ENCODE measurements at places on chromosomes 5 and 9. TPM values are rescaled to one million over a fixed set of nuclear protein-coding genes. Genes with fewer than 3 reads are reported as not detected.
A peak's percentile ranks its signal among the peaks of the same experiment; 100 is the strongest.

DNA sequence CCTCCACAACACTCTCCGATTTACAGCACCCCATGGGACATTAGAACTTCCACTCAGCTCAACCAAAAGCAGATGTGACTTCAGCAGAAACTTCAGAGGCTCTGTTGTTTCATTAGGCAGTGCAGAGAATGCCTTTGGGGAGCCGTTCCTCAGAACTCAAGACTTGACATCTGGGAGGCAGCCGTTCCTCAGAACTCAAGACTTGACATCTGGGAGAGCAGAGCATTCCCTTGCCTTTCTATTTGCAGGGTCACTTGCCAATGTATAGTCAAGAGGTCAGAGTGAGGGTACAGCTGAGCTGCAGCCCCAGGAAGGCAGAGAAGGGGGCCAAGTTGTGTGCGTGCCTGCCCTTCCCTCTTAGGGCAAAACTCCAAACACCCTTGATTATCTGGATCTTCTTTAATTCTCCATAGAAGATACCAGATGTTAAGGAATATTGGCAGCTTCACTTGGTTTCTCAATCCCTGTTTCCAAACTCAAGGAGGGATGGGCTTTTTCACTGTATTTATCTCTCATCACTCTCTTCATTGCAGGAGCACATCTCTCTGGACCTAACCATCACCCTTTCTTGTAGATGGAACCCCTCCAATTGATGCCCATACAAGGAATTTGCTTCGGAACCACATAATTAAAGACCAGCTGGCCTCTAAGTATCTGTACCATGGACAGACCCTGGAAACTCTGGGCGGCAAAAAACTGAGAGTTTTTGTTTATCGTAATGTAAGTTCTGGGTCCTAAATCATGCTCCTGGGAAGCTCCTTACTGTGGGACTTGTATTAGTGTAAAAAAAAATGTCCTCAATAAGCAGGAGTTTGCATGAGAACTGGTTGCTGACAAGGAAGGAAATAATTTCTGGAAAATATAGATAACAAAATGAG, 25.6 kb downstream of the TGFBI start:
- peak; percentile 87 for DNase-seq

DNA sequence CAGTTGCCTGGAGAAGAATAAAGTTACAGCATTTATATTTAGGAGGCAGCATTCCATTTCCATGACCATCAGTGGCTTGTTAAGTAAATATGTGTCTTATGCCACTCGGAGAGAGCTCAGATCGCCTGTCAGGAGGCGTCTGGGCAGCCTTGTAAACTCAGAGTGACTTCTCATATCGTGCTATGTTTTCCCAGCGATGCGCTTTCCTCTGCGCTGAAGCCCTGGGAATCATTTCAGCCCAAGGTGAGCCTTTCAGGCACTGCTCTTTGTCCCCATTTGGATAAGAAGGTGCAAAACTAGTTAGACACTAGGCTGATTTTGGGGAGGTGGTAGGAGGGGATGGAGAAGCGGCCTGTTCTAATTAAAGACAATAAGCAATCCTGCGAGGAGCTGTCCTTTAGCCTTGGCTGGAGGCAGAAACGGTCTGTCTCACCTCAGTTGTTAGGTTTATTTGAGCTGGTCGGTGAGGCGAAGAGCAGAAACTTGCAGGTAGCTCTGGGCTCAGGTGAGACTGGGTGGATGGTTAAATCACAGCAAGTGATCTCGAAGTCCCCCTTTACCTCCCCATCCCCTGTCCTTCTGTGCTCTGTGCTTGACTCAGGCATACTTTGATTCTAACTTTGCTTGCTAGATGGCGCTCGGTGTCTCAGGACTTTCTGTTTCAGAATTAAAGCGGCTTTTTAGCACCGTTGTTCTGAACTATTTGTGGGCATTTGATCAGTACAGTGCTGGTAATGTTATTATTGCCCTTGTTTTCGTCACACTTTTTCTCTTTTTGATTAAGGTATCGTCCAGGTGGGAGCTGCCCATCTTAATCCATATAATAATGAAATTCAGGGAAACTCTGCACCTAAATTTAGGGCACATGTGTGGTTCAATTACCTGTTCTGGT, 24.6 kb downstream of the NR2F1 start:
- peak; percentile 81 for DNase-seq

- DNase-seq, result peak; percentile 71
These were observed 596 bp upstream of the ADAMTS6 start for GRCh38 chr5:65482296-65482735.

GRCh38 chr5:134145779-134146581, 30.8 kb downstream of the SKP1 start:
- peak; percentile 85 for DNase-seq

DNA sequence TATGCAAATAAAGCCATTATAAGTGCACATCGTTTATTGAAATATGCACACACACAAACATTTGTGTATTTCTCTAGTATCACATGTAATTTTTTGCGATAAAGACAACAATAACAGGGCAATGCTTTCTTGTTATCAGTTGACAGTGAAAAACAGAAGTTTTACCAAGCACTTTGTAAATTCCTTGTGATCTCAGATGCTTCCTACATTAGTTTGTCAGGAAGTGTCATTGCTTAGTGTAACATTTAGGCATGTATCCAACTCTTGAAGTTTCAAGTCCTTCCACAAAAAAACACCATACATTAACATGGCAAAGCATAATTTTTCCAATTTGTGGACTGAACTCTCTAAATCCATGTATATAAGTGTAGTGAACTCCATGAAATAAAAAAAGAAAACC, 46.4 kb downstream of the MOCS2 start:
- no peak for DNase-seq

IL9 gene
- not detected for total RNA-seq

FGFR4 gene
- total RNA-seq, result 130 TPM

CNOT6 gene
- 24.2 TPM for total RNA-seq

CDKN2B-AS1 gene
- not detected for total RNA-seq
